Lung (tissue), 17 donors: ENCODE measurements at places on chromosomes 6 and 20. TPM values are rescaled to one million over a fixed set of nuclear protein-coding genes. Genes with fewer than 3 reads are reported as not detected.

DNA sequence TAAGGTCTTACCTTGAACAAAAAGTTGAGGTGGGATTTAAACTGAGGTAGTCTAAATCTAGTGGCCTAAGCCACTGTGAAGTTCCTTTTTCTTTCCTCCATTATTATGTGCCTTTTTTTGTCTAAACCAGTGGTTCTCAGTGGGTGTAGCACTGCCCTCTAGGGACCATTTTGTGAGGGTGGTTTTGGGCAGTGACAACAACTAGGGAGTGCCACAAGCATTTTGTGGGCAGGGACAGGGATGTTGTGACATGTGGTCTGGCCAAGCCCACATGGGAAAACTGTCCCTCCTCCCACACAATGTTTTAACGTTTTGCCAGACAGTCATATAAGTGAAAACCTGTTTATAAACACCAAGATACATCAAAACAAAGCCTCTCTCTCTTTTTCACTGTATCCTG lies 899.4 kb upstream of the FLRT3 start:
- peaks cover 2% of the 10 kb centered on the region for H3K4me1 ChIP-seq
- H3K36me3 ChIP-seq, result no peaks in the 10 kb centered on the region
- H3K27ac ChIP-seq, result no peak overlapping the region
- peak; percentile 31 for DNase-seq
- H3K4me3 ChIP-seq, result no peak overlapping the region

- no peak overlapping the region for H3K4me3 ChIP-seq
- no peaks in the 10 kb centered on the region for H3K4me1 ChIP-seq
- no peak overlapping the region for H3K27ac ChIP-seq
- H3K27me3 ChIP-seq, result no peaks in the 10 kb centered on the region
- no peaks in the 10 kb centered on the region for H3K36me3 ChIP-seq
- no peak for DNase-seq
Measured at GRCh38 chr6:24856901-24857670, 58.4 kb upstream of the ARMH2 start.

- no peak overlapping the region for H3K27ac ChIP-seq
- H3K36me3 ChIP-seq, result no peaks in the 10 kb centered on the region
- no peaks in the 10 kb centered on the region for H3K27me3 ChIP-seq
- no peaks in the 10 kb centered on the region for H3K4me1 ChIP-seq
- DNase-seq, result no peak
Measured at GRCh38 chr6:15288856-15289255, 43.0 kb downstream of the JARID2 start.

GRCh38 chr6:1424306-1424927 lies 35.0 kb downstream of the FOXF2 start:
- H3K4me1 ChIP-seq, result no peaks in the 10 kb centered on the region
- H3K27me3 ChIP-seq, result no peaks in the 10 kb centered on the region
- H3K4me3 ChIP-seq, result no peak overlapping the region
- DNase-seq, result peak; percentile 75
- no peaks in the 10 kb centered on the region for H3K36me3 ChIP-seq
- no peak overlapping the region for H3K27ac ChIP-seq

DNA sequence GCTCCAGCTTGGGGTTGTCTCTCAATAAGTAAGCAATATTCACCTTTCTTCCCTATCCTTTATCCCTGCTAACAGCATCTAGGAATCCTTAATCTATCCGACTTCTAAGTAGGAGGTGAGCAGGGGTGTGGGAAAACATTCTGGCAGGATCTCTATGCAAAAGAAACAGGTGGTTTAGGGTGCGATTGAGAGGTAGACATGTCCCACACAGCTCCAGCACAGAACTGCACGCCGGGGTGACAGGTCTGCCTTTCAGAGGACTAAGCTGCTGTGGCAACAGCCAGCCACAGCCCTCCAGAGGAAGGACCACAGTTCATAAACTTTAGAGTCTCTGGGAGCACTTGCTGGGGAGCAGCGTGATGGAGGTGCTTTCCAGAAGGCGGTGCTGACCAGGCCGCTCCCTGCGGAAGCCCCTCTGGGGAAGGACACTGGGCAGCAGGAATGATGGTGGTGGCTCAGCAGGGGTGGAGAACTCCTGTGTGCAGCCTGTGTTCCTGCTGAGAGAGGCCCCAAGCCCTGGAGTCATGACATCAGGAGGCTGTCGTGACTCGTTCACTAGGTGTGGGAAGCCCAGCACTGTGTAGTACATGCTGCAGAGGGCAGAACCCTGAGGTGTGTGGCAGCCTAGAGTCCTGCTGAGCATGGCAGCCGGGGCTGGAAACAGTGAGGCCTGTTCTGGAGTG lies 509.6 kb downstream of the PRKN start:
- no peaks in the 10 kb centered on the region for H3K36me3 ChIP-seq
- no peak overlapping the region for H3K4me3 ChIP-seq
- H3K27me3 ChIP-seq, result no peaks in the 10 kb centered on the region
- H3K27ac ChIP-seq, result no peak overlapping the region
- no peak for DNase-seq

DNA sequence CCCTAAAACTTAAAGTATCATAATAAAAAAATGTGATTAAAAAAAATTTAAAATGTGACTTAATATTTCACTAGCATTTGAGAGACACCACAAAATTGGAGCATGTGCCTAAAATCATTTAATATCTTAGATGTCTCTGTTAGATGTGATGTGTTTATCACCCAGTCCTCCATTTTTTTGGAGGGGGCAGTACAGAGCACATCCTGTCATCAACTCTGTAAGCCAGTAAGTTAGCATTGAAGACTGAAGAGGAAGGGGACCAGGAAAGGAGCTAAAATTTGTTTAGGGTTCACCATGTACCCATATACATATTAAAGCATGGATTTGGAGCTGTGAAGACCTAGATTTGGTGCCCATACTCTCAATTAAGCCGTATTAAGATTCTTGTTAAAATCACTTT lies 30.7 kb upstream of the ADIG start:
- no peak overlapping the region for H3K4me3 ChIP-seq
- no peaks in the 10 kb centered on the region for H3K4me1 ChIP-seq
- no peak overlapping the region for H3K27ac ChIP-seq
- peaks cover 28% of the 10 kb centered on the region for H3K36me3 ChIP-seq
- DNase-seq, result no peak
- H3K27me3 ChIP-seq, result no peaks in the 10 kb centered on the region

- H3K4me3 ChIP-seq, result no peak overlapping the region
- no peaks in the 10 kb centered on the region for H3K27me3 ChIP-seq
- no peak for DNase-seq
Measured at GRCh38 chr20:36956674-36957073, 5.2 kb upstream of the SAMHD1 start.

- peak; percentile 90 for DNase-seq
- no peak overlapping the region for H3K4me3 ChIP-seq
- no peaks in the 10 kb centered on the region for H3K27me3 ChIP-seq
- no peaks in the 10 kb centered on the region for H3K4me1 ChIP-seq
- no peaks in the 10 kb centered on the region for H3K36me3 ChIP-seq
Measured at GRCh38 chr6:14066782-14067406, 50.7 kb upstream of the CD83 start.

C20orf204 gene
- polyA plus RNA-seq, result 0.50 TPM

NMBR gene
- not detected for polyA plus RNA-seq

ZNF311 gene
- 0.42 TPM for polyA plus RNA-seq

KHDC1 gene
- 1.9 TPM for polyA plus RNA-seq

ABHD16B gene
- polyA plus RNA-seq, result 1.5 TPM

PPP1R3D gene
- polyA plus RNA-seq, result 8.8 TPM

PTPRA gene
- 32.3 TPM for polyA plus RNA-seq

C6orf141 gene
- 0.73 TPM for polyA plus RNA-seq
